WTC11 (cell line): ENCODE measurements at places on chromosomes 2 and 18.
A peak's percentile ranks its signal among the peaks of the same experiment; 100 is the strongest.

GRCh38 chr2:127609818-127610217 lies 36.1 kb upstream of the GPR17 start:
- no peak for DNase-seq

DNA sequence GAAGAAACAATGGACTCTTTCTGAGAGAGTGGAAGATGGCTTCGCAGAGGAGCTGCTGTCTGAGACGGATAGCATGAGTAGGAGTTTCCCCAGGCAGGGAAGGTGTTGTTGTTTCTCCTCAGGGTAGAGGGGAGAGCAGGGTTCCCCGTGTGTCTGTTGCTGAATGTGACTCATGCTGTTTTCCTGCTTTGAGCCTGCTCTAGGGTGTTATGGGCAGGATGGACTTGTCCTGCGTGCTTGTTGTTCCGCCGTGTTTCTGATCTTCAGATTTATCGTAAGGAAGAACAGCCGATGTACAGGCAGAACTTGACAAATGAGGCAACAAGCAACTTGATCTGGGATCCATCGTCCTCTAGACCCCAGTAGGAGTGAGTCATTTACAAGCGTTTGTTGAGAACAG lies 19.7 kb upstream of the MYCN start:
- no peak for DNase-seq

DNA sequence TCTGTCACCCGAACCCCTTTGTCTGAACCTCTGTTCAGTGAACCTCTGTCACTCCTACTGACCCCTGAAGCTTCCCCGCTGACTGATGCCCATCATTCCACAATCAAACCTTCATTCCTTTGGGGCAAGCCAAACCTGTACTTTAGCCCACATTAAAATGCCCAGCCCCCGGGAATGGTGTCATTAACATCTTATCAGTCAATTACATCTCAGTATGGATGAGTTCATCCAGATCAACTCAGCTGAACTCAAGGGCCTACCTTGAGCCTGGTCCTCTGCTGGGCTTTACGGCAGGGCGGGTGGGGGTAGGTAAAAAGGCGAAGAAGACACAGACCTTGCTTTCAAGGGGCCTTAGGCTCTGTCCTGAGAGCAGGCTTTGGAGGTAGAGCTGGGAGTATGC lies 154.4 kb upstream of the SMAD2 start:
- no peak for DNase-seq

DNA sequence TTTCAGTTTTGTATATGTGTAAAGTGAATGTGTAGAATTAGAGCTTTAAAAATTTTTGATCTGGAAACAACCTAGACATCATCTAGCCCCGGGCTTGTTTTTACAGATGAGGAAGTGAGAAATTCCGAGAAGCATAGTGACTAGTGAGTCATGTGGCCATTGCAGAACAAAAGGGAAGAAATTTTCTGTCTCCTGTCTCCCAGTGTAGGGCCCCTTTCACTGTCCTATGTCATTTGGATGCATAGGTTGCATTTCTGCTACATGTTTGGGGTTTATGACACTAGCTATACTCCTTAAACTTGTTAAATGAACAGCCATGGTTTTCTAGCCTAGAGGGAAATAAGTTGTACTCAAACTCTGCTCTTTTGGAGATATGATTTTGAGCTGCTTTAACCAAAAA lies 84.6 kb downstream of the PLCL1 start:
- DNase-seq = no peak

DNA sequence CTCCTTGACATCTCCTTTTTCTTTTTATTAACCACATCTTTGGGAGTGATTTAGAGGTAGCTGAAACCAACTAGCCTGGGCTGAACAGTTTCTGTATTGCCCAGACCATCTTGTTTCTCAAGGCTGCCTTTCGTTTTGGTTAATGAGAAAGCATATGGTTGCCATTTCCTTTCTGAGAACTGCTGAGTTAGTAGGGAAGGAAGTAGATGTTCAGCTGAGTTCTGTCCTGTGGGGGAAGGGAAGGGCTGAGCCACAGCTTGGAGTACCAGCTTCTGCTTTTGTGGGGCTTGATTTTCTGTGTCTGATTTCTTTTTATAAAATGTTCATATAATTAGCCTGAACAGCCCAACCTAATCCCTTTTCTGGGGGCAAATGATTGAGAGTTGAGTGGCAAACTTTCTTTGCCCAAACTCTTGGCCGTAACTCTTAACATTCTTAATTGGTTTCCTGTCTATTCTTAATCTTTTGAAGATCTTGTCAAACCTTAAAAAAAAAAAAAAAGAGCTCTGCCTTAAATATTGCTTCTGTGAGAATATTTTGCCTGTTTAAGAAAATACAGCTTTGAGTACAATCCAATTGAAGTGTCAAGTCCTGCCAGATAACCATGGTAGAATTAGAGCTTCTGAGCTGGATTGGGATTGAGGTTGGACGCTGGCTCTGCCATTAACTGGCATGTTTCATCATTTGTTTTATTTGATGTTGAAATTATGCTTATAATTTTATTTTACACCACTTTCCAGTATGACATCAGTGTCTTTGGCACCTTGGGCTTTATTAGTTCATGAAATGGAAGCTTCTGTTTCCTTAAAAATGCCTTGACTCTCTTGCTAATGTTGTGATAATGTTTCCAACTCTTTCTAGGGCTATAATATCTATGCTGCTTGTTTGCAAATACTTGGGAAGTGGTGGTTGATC lies 1.9 kb upstream of the NABP1 start:
- no peak for DNase-seq

- peak; percentile 38 for DNase-seq
Measured at GRCh38 chr2:172710584-172711047, 25.0 kb upstream of the RAPGEF4 start.

DNA sequence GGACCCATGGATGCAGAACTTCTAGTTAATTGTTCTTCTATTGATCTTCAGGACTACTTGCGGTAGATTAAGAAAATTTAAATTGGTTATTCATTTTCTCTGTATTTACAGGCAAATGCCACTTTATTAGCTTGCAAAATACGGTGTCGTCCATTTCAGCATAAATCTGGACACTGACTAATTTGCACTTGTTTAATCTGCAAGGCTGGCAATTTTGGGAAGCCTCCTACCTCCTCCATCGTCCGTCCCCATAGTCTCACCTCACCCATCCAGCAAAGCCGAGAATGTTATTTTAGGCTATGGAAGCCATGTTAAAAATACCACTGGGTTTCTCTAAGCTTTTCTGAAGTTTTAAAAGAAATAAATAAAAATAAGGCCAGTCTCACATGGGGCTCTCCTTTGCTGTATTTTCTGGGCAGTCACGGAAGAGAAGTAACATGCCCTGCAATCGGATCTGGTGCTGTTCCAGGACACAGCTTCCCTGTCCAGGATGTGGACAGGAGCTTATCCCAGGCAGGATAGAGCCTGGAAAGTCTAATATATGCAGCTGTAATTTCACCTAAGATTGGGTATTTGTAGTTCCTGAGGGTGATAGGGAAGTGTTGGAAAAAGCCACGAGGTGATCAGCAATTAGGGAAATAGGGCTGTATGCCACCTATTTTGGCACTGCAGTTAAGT lies 17.4 kb downstream of the TMEM178A start:
- no peak for DNase-seq

GRCh38 chr2:10873171-10873570 lies 38.6 kb upstream of the KCNF1 start:
- DNase-seq = no peak

- no peak for DNase-seq
Measured at GRCh38 chr2:16400127-16400623, 265.5 kb downstream of the CYRIA start.

DNA sequence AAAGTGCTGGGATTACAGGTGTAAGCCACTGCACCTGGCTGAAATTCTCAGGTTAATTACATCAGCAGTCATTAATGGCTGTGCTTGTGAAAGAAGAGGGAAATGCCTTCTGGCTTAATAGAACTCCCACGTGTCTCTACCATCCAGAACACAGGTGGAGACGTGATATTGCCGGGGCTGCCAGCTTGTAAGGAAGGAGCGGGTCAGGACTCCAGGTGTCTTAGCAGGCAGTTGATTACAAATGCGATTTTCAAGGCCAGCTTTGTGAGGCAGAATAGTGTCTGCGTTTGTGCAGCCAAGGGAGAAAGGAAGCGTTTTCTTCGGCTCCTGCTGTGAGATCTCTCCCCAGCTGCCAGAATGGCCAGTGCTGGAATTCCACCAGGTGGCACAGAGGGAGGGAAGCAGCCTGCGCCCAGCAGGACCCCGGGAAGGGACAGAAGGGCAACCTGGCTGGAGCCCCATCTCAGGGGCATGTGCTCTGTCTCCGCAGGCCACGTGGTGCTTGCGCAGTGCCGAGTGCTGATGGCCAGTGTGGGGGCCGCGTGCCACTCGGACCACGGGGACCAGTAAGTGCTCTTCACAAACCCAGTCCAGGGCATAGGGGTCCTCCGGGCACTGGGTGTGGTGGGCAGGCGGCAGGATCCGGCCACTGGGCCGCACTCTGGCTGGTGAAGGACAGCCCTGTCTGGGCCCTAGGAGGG lies 3.7 kb upstream of the ESPNL start:
- DNase-seq = peak; percentile 55
